ENCODE measurements at places on chromosomes 6 and 20.

- DNase-seq: no peak
- H3K4me3 ChIP-seq: peak overlapping the region; percentile 61
- peaks cover 28% of the 10 kb centered on the region for H3K27me3 ChIP-seq
- H3K4me1 ChIP-seq: peaks cover 2% of the 10 kb centered on the region
Observed at GRCh38 chr6:44194326-44194725, 22.4 kb upstream of the MYMX start.

GRCh38 chr6:3489027-3489757 lies 32.3 kb upstream of the SLC22A23 start:
- H3K36me3 ChIP-seq: peaks cover 3% of the 10 kb centered on the region
- peaks cover 4% of the 10 kb centered on the region for H3K4me1 ChIP-seq
- DNase-seq: no peak
- peaks cover 71% of the 10 kb centered on the region for H3K27me3 ChIP-seq
- H3K4me3 ChIP-seq: no peak overlapping the region

DNA sequence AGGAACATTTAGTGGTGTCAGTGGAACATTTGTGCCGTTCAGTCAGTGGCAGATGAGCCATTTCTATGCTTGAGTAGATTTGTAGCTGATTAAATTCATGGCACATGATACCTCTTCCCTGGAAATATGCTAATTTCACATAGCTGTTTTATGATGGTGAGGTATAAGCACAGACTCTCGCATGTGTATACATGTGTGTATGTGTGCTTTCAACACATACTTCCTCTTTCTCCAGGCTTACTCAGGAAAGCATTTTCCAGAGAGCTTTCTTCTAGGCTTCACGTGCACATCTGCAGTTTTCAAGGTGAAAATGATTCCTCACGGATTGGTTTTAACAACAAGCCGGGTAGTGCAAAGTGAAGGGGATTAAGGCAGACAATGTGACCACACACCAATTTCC lies 396.5 kb downstream of the HDGFL1 start:
- no peaks in the 10 kb centered on the region for H3K36me3 ChIP-seq
- no peaks in the 10 kb centered on the region for H3K27me3 ChIP-seq
- no peak overlapping the region for H3K27ac ChIP-seq
- no peak overlapping the region for H3K4me3 ChIP-seq
- no peak for DNase-seq
- no peaks in the 10 kb centered on the region for H3K4me1 ChIP-seq

- H3K4me1 ChIP-seq: no peaks in the 10 kb centered on the region
- no peak overlapping the region for H3K4me3 ChIP-seq
- no peak for DNase-seq
- H3K27me3 ChIP-seq: peaks cover 37% of the 10 kb centered on the region
Observed at GRCh38 chr6:4323322-4323721, 187.9 kb upstream of the ECI2 start.

- H3K36me3 ChIP-seq: no peaks in the 10 kb centered on the region
- no peak overlapping the region for H3K4me3 ChIP-seq
- no peak for DNase-seq
Observed at GRCh38 chr20:14732996-14733395, 395.6 kb upstream of the FLRT3 start.

GRCh38 chr6:29620630-29621029 lies 12.4 kb downstream of the GABBR1 start:
- H3K4me3 ChIP-seq: no peak overlapping the region
- peak overlapping the region; percentile 86 for H3K27ac ChIP-seq
- H3K4me1 ChIP-seq: peaks cover 30% of the 10 kb centered on the region

DNA sequence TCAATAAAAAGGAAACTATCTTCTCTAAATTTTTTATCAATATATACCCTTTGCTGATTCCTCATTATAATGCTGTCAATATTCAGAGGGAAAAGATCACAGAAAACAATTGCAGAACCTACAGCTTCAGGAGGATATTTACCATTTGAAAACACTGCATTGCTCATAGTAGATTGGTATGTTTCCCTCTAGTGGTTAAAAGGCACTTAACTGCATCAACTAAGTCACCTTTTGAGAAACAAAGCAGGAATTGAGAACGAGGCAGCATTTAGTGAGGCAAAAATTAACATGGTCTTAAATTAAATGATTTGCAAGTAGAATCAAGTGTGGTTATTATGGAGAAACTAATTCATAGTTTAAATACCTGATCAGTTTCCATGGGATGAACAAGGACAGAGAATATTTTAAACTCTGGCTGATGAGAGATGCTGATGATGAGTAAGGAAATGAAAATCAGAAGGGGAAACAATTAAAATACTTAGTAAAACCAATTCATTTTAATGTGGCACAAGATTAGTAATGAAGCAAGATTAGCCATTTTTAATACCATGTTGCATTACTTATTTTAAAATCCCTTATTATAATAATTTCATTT lies 642.1 kb downstream of the EPHA7 start:
- H3K4me1 ChIP-seq: no peaks in the 10 kb centered on the region
- H3K27me3 ChIP-seq: no peaks in the 10 kb centered on the region

GRCh38 chr6:158584236-158584651 lies 24.4 kb downstream of the TMEM181 start:
- H3K4me1 ChIP-seq: peaks cover 7% of the 10 kb centered on the region
- peak overlapping the region; percentile 68 for H3K27ac ChIP-seq
- no peaks in the 10 kb centered on the region for H3K27me3 ChIP-seq
- H3K36me3 ChIP-seq: peaks cover 2% of the 10 kb centered on the region

DNA sequence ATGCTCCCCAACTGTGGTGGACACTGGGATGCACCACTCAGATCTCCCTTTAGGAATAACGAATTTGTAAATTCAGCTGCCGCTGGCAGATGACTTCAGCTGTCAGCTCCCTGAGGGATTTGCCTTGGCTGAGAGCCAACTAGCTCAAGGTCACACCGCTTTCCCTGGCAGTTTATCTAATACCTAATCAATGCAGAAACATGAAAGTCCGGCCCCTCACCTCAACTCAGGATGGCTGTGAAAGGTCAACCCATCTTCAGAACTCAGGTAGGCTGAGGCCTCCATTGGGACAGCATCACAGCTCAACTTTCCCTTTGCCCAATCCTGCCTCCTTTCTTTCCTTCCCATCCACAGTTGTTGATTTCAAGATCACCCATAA lies 22.8 kb upstream of the SCGN start:
- no peak overlapping the region for H3K4me3 ChIP-seq
- no peaks in the 10 kb centered on the region for H3K36me3 ChIP-seq
- H3K27ac ChIP-seq: no peak overlapping the region
- H3K27me3 ChIP-seq: peaks cover 50% of the 10 kb centered on the region

DNA sequence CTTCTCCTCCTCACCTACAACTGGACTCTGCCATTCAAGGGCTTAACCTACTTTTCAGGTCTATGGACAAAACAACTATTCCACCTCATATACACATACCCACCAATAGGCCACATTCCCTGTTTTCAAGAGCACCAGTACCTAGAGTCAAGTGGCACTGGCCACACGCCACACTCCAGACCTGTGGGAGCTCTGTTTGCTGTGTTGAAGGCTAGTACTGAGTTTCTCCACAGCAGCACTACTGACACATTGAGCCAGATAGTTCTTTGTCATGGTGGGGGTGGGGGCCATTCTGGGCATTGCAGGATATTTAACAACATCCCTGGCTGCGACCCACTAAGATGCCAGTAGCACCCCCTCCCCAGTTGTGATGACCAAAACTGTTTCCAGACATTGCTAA lies 84.1 kb downstream of the RALGAPA2 start:
- H3K27ac ChIP-seq: no peak overlapping the region
- H3K27me3 ChIP-seq: no peaks in the 10 kb centered on the region
- peaks cover 10% of the 10 kb centered on the region for H3K4me1 ChIP-seq
- no peak for DNase-seq

GRCh38 chr20:57530327-57530981 lies 5.5 kb upstream of the CTCFL start:
- H3K4me3 ChIP-seq: no peak overlapping the region
- H3K27ac ChIP-seq: no peak overlapping the region
- H3K4me1 ChIP-seq: peaks cover 2% of the 10 kb centered on the region

- no peaks in the 10 kb centered on the region for H3K36me3 ChIP-seq
- H3K4me3 ChIP-seq: peak overlapping the region; percentile 34
- peaks cover 5% of the 10 kb centered on the region for H3K4me1 ChIP-seq
- peaks cover 13% of the 10 kb centered on the region for H3K27me3 ChIP-seq
Observed at GRCh38 chr6:83592770-83593394, 80.5 kb downstream of the PRSS35 start.

- no peak overlapping the region for H3K27ac ChIP-seq
- no peaks in the 10 kb centered on the region for H3K36me3 ChIP-seq
- no peak for DNase-seq
- H3K4me1 ChIP-seq: peaks cover 31% of the 10 kb centered on the region
- no peaks in the 10 kb centered on the region for H3K27me3 ChIP-seq
- no peak overlapping the region for H3K4me3 ChIP-seq
Observed at GRCh38 chr20:59010321-59010994, 3.4 kb upstream of the CTSZ start.

DNA sequence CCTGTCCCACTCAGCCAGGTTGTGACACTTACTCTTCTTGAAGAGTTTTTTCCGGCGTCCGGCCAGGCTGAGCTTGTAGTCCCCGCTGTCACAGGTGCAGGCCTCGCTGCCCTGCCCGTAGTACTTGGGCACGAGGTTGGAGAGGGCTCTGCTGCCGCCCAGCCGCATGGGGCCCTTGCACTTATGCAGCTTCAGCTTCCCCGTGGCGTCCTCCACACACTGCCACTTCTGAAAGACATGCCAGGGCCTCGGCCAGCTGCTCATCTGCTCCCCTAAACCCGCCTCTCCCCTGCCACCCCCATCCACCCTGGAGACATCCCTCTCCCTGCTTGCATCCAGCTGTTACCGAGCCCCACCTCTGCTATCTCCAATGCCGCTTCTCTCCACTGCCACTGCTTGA lies 113.1 kb downstream of the SULF2 start:
- peaks cover 4% of the 10 kb centered on the region for H3K27me3 ChIP-seq
- H3K27ac ChIP-seq: no peak overlapping the region
- H3K4me1 ChIP-seq: peaks cover 7% of the 10 kb centered on the region

DNA sequence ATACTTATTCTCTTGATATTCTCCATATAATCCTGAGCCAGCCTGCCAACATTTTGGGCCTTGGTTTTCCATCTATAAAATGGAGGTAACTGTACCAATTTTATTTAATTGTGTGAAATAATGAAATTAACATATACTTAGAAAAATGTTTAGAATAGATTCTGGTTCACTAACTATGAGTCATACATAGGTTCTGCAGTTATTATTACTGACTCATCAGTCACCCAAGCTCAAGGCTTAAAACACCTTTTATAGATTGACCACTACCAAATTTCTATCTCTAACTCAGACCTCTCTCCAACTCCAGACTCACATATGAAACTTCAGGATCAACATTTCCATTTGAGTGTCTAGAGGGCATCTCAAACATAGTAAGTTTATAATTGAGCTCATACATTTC lies 1277.2 kb upstream of the GJE1 start:
- H3K4me1 ChIP-seq: peaks cover 3% of the 10 kb centered on the region
- no peak for DNase-seq

DNA sequence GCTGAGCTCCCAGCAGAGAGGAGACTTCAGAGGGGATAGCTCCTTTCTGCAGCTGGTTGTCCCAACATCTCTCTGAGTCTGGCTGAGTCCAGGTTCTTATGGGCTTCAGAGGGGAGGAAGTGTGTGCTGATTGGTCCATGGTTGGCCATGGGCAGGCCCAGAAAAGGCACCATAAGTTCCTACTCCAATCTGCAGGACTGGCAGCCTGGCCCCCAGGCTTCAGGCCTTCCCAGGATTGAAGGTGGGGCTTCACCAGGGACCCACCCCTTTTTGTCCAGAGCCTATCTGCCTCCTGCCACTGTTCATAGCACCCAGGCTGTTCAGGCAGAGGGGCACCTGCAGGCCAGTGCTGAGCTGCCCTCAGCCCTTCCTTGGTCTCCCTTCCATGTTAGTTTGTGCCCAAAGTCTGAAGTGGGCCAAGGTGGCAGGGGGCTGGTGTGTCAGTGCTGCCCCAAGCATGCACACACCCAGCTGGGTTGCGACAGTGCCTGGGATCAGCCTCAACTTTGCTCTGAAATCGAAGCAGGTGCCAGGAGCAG lies 21.6 kb upstream of the TOP1 start:
- peaks cover 22% of the 10 kb centered on the region for H3K4me1 ChIP-seq
- H3K36me3 ChIP-seq: no peaks in the 10 kb centered on the region
- no peaks in the 10 kb centered on the region for H3K27me3 ChIP-seq
- DNase-seq: no peak
- no peak overlapping the region for H3K27ac ChIP-seq
- H3K4me3 ChIP-seq: no peak overlapping the region

DNA sequence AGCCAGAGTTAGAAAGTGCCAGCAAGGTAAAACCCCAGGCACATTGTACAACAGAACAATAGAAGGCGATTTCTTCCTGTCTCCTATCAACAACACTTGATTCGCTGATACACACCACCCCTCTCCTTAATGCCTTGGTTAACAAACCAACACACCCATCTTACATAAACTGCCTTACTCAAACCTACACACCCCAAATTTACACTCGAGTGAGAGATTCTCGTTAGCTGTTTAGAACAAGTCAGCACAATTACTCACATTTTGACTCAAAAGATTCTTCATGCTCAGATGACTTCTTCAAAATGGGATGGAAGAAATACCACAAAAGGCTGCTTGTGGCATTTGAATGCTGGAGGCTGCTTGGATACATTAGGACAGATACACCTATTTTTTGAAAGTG lies 80.0 kb upstream of the FOXQ1 start:
- peaks cover 47% of the 10 kb centered on the region for H3K27me3 ChIP-seq
- H3K36me3 ChIP-seq: no peaks in the 10 kb centered on the region
- no peaks in the 10 kb centered on the region for H3K4me1 ChIP-seq
- H3K27ac ChIP-seq: no peak overlapping the region
- DNase-seq: no peak

GRCh38 chr6:46090115-46091079 lies 39.4 kb upstream of the ENPP4 start:
- no peak for DNase-seq
- peaks cover 65% of the 10 kb centered on the region for H3K27me3 ChIP-seq

DNA sequence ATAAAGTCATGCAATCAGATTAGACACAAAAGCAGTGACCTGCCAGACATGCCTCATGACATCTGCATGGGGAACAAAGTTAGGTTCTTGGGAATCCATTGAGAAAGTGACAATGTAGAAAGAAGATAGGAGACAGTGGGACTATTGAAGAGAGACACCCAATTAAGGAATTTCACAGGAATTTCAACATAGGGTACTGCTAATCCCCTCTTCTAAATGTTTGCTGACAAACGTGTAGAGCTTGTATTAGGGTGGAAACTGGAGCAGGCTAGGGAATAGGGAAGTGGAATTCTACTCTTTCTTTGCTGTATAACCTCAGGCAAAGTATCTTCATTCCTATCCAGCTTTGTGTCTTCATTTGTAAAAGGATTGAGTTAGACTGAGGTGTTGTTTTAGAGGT lies 409.4 kb upstream of the SASH1 start:
- DNase-seq: no peak
- H3K4me1 ChIP-seq: no peaks in the 10 kb centered on the region
- H3K36me3 ChIP-seq: no peaks in the 10 kb centered on the region
- H3K27ac ChIP-seq: no peak overlapping the region
- no peak overlapping the region for H3K4me3 ChIP-seq
- H3K27me3 ChIP-seq: no peaks in the 10 kb centered on the region

DNA sequence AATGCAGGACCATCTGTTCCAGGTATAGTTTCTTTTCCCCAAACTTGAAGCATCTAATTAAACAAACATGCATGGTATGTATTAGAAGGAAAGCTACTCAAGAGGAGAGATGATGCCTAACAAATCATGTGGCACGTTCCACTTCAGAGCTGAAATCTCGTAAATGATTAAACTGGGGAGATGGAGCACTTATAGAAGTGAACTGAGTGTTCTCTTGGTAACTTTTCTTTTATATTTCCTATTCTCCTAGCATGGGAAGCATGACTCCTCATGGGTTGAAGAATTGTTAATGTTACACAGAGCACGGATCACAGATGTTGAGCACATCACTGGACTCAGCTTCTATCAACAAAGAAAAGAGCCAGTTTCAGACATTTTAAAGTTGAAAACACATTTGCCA lies 61.1 kb downstream of the CCN2 start:
- peaks cover 3% of the 10 kb centered on the region for H3K36me3 ChIP-seq
- DNase-seq: no peak
- peaks cover 4% of the 10 kb centered on the region for H3K4me1 ChIP-seq
